ENCODE measurements at places on chromosomes 3 and 15.

- no peak for DNase-seq
These were observed 411.9 kb upstream of the CCDC54 start for GRCh38 chr3:106965307-106965706.

DNA sequence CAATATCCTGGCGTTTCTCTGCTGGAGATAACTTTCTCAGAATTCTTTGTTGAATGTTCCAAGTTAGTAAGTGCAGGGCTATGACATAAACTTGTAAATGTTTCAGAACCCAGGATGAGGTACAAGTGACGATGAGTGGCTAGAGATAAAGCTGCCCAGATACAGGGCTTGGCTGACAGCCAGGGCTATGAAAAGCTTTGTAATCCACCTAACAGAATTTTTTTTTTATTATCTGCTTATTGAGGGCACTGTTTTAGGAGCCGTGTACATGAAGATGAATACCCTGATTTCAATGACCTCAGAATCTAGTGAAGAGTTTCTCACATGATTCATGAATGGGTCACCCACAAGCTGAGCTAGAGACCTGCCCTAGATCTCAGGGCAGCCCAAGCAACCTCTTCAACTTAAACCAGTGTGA lies 431.4 kb downstream of the DIPK2A start:
- DNase-seq = no peak

- no peak for DNase-seq
These were observed 594.8 kb downstream of the NTRK3 start for GRCh38 chr15:87661454-87662355.

DNA sequence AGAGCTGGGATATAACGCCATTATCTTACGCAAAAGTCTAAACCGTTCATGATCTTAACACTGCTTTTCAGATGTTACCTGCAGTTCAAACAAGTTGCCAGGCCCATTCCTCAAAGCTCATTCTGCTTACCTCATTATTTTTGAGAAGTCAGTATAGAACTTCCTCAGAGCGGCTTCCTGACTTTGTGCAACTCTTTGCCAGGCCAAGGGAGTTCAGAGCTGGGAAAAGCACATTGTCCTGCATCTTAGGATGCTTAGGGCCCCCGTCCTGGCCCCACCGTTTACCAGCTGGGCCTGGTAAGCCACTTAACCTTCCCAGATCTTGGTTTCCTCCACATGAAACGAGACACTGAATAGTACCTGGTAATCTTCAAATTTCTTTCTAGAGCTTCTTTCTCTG lies 6.8 kb upstream of the C2CD4B start:
- no peak for DNase-seq

DNA sequence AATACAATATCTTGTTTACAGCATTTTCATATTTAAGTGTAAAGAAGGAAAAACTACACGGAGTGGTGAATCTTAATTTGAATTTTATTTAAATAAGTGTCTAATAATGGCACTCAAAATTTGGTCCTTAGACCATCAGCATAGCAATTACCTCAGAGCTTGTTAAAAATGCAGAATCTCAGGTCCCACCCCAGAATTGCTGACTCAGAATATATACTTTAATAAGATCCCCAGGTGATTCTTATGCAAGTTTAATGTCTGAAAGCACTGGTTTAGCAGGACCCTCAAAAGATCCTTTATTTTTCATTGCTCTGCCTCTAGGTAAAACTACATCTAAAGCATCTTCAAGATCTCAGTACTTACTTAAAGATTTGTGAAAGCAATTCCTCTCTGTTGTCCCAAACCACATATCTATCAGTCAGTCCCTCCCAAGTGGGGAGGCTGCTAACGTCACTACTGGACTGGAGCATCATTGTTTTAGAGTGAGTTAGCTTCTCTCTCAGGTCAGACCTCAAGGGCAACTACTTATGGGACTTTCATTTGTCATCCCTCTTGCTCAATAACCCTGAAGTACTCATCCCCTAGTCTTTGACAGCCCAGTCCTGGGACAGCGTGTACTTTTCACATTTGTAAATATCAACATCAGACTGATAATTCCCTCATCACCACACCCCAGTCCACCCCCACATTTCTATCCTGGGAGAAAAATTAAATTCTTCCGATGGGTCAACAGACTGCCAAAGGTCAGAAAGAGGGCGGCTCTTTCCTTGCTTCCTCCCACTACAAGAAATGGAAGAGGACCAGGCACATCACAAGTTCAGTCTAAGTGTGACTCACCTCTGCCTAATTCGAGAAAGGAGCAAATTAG lies 76.7 kb downstream of the CBLB start:
- DNase-seq = no peak

DNA sequence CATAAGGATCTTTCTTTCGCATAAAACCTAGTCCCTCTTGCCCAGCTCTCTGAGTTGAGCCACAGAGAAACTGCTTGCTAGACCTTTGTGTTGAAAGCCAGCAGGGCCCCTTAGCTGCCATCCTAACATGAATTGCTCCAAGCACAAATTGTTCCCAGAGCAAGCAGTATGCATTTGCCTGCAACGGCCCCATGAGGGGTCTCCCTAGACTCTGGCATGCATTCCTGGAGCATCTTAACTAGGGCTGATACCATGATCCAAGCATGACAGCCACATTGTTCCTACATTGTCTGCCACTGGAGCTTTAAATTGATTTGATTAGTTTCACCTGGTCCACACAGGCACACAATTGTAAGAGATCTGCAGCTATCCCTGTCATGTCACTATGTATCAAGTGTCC lies 428.1 kb downstream of the TAFA4 start:
- no peak for DNase-seq

DNA sequence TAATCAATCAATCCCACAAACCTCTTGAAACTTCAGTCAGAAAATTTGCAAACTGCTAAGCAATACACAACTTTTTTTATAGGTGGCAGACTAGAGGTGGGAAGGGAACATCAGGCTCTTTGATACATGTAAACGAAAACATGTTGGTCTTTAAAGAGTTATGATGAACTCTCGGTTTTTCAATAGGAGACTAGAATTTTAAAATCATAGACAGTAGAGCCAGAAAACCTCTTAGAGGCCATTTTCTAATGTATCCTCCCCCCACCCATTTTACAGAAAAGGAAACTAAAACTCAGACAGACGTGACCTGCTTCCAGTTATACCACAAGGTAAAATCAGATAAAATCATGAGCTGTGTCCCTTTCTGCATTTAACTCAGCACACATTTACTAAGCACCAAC lies 179.1 kb upstream of the LPP start:
- no peak for DNase-seq

DNA sequence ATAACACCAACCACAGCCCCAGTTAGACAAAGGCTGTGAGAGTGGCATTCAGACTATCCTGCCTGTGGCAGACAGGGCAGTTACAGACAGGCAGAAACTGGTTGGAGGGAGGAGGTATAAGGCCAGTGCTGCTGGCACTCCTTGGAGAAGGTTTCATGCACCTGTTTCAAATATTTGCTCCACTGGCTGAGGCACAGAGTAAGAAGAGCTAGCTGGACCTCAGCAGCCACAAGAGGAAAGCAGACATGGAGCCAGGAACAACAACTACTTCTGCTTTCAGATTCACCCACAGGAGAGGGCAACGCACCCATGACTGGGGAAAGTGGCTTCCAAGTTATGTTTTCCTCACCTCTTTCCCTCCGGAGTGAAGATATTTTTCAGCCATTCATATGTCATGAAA lies 11.5 kb upstream of the PRKAR2A start:
- no peak for DNase-seq

DNA sequence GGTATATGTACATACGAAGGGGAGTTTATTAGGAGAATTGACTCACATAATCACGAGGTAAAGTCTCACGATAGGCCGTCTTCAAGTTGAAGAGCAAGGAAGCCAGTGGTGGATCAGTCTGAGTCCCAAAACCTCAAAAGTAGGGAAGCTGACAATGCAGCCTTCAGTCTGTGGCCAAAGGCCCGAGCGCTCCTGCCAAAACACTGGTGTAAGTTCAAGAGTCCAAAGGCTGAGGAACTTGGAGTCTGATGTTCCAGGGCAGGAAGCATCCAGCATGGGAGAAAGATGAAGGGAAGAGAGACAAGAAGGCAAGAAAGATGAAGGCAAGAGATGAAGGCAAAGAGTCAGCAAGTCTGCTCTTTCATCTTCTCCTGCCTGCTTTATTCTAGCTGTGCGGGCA lies 16.8 kb upstream of the LRRN1 start:
- no peak for DNase-seq

- DNase-seq = no peak
These were observed 311.7 kb upstream of the SEMA6D start for GRCh38 chr15:47405365-47406162.

DNA sequence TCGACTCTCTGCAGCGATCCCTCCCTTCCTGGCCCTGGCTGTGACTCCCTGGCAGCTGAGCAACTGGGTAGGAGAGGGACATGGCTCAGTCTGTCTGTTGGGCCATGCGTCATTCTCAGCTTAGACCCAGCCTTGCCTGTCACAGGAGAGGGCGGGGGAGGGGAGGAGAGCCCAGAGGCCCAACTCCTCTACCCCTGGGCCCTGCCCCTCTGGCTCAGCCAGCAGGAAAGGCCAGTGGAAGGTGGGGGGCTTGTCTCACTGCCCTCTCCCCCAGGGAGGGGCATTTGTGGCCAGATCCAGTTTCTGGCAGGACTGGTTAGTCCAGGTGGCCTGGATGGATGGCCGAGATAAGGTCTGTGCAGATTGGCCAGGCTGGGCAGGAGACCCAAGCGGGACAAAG lies 31.6 kb downstream of the DNAJB8 start:
- no peak for DNase-seq

DNA sequence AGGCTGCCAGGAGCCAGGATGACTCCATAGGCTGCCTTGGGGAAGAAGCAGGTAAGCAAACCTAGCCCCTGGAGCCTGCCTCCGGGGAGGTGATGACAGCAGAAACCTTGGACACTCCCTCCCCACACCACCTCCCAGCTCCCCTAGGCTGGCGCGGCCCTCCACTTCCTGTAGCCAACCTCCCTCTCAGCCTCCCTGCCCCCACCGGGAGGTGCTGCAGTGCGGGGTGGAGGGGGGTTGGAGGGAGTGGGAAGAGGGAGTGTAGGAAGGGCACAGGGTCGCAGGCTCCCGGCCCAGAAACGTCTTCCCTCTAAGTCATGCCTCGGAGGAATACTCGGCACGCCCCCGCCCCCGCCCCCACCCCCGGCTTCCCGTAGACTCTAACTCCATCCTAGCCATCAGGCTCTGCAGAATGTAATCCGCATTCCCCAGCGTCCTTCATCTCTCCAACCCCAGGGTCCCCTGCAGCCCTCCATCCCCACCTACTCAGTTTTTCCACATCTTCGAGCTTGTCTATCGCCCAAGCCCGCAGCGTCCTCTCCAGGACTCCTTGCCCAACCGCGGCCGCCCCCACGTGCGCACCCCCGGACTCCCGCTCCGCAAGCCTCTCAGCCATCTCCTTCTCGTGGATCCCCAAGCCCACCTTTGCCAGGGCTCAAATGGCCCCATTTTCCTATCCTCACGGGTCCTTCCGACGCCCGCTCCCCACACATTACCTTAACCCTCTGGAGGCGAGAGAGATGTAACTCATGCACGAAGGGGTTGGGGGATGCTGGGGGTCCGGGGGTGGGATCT lies 528 bp downstream of the LPCAT4 start:
- no peak for DNase-seq

- DNase-seq = no peak
These were observed 53.0 kb downstream of the DTWD1 start for GRCh38 chr15:49673861-49674260.

DNA sequence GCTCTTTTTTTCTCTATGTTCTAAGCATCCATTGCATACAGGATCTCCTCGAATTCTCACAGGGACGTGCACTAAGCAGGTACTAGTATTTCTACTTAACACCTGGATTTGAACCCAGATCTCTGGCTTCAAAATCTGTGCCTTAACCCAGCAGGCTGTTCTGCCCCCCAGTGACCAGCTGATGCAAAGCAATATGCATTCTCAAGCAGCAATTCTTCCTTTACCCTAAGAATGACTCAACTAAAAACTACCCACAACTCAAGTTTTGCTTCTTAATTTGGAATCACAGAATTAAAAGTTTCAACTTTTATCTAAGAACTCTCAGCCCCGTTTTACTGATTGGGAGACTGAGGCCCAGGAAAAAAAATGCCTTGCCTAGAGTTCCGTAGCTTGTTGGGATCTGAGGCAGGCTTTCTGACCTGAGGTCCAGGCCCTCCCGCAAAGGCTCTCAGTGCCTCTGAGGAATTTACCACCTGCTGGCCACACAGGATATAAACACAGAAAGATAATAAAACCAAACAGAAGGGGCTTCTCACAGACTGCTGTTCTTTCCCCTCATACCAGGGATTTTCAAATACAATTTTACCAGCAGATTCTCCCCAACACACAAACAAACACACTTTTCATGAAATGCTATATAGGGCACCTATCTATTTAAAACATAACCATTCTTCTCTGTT lies 115.4 kb upstream of the RAD18 start:
- no peak for DNase-seq

DNA sequence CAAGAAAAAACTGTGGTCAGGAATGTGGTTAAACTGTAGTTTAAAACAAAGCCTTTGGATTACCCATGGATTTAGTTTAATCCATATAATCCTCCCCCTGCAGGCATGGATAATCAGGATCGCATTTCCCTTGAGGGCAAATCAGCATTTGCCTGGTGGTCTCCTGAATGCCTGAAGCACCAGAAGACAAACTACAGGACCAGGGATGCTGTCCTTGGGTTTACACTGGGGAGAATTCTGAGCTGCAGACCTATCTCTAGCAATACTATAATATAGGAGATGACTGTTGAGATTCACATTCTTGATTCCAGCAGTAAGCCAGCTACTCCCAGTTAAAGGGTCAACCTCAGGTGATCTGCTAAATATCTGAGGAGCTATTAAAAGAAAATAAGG lies 10.6 kb downstream of the PIK3CB start:
- DNase-seq = no peak

DNA sequence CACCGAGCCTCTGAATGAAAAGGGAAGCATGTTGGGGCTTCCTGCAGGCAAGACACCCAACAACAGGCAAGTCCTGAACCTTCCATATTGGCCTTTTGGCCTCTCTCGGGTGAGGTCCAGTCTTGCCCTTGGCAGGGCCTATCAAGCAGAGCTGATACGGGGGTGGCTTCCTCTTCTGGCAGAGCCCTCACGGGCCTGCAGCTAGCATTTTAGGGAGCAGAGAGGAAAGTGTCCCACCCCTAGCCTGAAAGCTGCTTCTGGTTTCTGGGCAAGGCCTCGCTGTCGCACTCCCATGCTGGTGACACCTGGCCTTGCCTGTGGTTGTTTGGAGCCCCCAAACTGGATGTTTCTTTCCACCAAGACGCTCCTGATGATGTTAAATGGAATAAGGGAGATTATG lies 31.8 kb upstream of the CTSH start:
- no peak for DNase-seq

DNA sequence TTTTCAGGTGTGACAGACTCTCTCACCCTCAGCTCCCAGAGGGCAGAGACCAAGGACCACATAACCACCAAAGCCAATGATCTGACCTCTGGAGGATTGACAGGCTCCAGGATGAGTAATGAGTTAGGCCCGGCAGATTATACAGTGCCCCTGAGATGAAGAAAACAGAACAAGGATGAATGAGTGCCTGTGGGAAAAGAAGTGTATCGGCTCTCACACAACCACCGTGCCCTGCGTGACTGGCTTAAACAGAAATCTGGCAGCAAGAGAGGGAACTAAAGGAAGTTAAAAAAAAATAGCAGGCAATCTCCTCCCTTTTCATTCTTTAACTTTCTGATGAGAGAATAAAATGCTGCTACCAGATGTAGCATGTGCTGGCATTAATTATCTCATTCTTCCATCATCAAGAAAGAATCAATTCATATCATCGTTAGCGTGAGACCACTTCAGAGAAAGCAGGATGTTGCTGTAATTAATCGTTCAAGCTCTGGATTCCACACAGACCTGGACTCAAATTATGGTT lies 227.5 kb upstream of the COL8A1 start:
- DNase-seq = no peak
